ENCODE measurements at places on chromosomes 2 and 18.

GRCh38 chr2:152506843-152507242 lies 171.9 kb downstream of the FMNL2 start:
- no peak for DNase-seq

GRCh38 chr2:3443506-3444084 lies 64.1 kb downstream of the TRAPPC12 start:
- DNase-seq, result no peak

DNA sequence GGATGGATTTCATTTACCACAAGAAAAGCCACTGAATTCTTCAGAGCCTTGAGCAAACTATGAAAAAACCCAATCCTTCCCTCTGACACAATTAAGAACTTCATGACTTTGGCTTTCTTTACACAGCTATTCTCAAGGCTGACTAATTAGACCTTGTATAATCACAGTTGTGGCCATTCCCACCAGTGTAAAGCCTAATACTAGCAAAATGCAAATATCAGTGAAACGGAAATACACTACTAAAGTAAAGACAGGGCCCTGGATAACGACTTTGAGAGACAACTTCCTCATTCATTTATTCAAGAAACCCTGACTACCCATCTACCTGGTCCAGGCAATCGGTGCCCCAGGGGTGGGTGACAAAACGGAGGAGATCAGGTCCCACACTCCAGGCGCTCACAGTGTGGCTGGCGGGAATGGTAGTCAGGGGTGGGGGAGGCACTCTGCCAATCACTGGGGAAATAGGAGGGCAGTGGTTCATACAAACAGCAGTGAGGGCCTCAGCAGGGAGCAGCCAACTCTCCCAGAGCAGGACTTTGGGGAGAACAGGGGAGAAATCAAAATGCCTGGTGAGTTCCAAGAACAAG lies 28.1 kb downstream of the TMEM163 start:
- DNase-seq, result no peak

DNA sequence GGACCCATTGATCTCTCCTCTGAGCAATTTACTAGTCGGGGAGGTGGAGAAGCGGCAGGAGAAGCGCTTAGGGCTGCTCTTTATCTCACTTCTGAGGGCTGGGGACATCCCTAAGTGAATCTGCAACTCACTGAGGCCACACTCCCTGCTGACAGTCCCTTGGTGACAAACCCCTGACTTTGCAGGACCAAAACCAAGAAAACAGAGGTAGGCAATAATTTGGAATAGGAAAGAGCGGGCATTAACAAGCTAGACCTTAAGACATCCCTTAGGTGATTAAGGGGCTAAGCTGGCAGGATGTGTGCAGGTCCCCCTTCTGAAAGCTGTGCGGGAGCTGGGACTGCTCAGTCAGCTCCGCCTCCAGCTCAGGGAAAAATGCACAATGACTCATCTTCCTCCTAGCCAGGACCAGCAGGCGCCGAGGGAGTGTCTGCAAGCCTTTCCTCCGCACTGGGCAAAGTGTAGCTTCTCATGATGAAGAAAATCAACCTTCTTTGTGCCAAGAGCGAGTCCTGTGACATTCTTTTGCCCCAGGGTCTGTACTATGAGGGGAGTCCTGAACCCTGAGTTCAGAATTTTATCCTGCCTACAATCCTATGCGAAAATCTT lies 63.3 kb downstream of the BOD1L2 start:
- peak; percentile 37 for DNase-seq

GRCh38 chr2:144670080-144670479 lies 150.2 kb upstream of the ZEB2 start:
- peak; percentile 22 for DNase-seq

GRCh38 chr2:33107690-33108482 lies 161.1 kb downstream of the LTBP1 start:
- DNase-seq, result no peak
